ENCODE measurements at places on chromosomes 12 and 14.

- DNase-seq = no peak
Observed at GRCh38 chr12:89571491-89572195, 45.8 kb upstream of the POC1B start.

- DNase-seq = no peak
Observed at GRCh38 chr14:88352698-88353097, 29.6 kb upstream of the KCNK10 start.

- DNase-seq = no peak
Observed at GRCh38 chr12:49200919-49201594, 12.2 kb upstream of the TUBA1A start.

GRCh38 chr14:33946679-33947476 is 4.0 kb downstream of the EGLN3 start:
- no peak for DNase-seq

DNA sequence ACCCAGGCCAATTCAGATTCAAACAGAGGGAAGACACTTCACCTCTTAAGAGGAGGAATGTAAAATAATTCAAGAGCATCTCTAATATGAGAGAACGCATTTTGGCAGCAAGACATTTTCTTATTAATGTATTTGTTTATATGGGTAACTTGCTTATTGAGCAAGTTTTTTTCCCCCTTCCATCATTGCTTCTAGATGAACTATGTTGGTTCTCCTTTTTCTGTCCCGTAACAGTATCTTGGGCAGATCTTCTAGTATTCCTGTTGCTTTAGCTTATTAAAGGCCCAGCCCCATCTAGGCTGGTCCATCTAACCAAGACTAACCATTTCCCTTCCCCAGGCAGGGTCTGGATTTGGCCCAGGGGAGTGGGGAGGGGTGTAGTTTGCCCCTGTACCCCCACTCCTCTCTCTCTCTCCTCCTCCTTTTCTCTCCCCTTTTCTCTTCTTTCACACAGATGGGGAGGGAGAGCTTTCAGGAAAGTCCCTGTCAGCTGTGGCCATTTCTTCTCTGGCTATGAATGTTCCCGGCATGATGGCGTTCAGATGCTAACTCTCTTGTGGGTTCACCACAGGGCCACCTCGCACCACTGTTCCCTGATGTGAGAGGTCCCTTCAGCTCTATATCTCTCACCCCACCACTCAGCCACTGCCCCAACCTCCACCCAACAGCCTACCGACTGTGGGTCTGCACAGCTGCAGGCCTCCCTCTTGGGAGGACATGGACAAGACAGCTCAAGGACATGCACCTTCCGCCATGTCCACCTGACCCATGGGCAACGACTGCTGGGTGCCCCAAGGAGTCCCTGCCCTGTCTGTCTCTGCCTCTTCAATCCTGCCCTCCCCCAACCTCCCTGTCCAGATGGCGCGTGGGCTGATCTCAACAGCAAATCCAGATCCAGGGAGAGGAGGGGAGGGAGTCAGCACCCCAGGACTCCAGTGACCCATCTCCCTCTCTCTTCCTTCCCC is 15.8 kb upstream of the RPS6KL1 start:
- no peak for DNase-seq
